ENCODE measurements at places on chromosomes 4 and X. TPM values are rescaled to one million over a fixed set of nuclear protein-coding genes. Genes with fewer than 3 reads are reported as not detected.

- H3K4me1 ChIP-seq = peaks cover 5% of the 10 kb centered on the region
- DNase-seq = peak; percentile 27
- H3K27me3 ChIP-seq = no peaks in the 10 kb centered on the region
Measured at GRCh38 chr4:158850800-158851644, 82.2 kb downstream of the FNIP2 start.

GRCh38 chr4:127523369-127523768, 109.4 kb upstream of the INTU start:
- H3K27ac ChIP-seq = no peak overlapping the region
- no peak for DNase-seq
- no peaks in the 10 kb centered on the region for H3K36me3 ChIP-seq
- H3K4me1 ChIP-seq = no peaks in the 10 kb centered on the region

GRCh38 chr4:45971108-45971507, 152.7 kb downstream of the GABRG1 start:
- H3K4me3 ChIP-seq = no peak overlapping the region
- no peaks in the 10 kb centered on the region for H3K36me3 ChIP-seq
- H3K27me3 ChIP-seq = no peaks in the 10 kb centered on the region
- no peak for DNase-seq
- no peaks in the 10 kb centered on the region for H3K4me1 ChIP-seq
- no peak overlapping the region for H3K27ac ChIP-seq

DNA sequence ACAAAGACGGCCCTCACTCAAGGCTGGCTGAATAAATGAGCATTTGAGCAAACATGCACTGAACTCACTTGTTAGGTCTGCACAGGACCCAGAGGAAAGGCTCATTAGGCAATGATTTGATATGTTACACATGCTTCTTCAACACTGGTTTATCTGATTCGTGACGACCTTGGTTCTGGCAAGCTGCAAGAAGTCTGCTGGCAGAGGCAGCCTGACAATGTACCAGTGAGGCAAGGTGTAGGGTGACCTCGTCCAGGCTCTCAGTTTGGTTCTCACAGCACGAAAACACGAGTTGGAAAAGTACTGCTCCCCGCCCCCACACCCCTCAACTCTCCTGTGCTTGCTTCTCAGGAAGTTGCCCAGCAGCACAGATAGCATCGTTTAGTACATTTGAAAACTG, 63.1 kb upstream of the CITED1 start:
- no peak overlapping the region for H3K4me3 ChIP-seq
- no peaks in the 10 kb centered on the region for H3K4me1 ChIP-seq
- H3K27me3 ChIP-seq = no peaks in the 10 kb centered on the region
- no peak overlapping the region for H3K27ac ChIP-seq
- no peaks in the 10 kb centered on the region for H3K36me3 ChIP-seq

DNA sequence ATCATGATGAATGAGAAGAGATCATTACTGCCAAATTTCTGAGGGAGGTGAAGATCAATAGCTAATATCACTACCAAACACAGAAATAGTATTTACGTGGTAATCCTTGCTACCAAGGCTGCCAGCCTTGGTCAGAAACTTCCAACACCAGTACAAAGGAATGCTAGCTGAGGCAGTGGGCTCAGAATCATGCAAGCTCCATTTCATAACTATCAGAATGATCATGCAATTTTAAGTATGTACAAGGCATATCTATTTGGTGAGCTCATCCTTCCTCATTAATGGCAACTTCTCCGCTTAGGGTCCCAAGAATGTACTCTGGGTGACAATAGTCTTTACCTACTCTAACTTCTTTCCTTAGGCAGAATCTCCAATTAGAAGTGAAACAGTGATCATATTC, 135.0 kb downstream of the GPC3 start:
- H3K27ac ChIP-seq = no peak overlapping the region
- no peaks in the 10 kb centered on the region for H3K27me3 ChIP-seq
- no peaks in the 10 kb centered on the region for H3K4me1 ChIP-seq
- no peak overlapping the region for H3K4me3 ChIP-seq

DNA sequence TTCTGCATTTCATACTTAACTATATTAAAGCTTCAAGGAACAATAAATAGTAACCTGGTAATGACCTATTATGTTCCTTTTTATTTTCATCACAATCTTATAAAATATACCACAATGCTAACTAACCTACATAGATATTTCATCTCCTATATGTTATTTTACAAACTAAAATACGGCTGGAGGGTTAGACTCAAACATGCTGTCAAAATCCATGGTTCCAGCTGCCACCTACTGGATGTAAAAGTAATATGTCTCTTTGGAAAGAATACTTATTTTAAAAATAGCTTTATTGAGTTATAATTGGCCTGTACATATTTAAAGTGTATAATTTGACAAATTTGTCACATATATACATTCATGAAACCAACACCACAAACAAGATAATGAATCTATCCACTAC, 15.0 kb downstream of the RGN start:
- no peaks in the 10 kb centered on the region for H3K27me3 ChIP-seq
- DNase-seq = no peak
- H3K4me3 ChIP-seq = no peak overlapping the region

DNA sequence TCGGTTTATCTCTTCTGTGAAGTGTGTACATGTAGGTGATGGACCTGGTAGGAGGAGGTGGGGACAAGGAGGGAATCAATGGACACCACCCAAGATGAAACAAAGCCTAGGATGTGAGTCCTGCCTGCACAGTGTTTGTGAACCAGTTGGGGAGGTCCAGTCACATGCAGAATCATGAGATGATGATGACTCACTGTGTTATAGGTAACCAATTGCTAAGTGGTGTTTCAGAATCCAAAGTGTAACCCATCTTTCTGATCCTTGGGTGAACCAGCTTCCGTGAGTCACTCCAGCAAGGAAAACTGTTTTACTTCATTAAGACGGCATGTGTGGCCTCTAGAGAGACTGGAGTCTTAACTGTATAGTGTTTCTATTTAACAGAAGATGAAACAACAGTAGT, 57.9 kb upstream of the HPF1 start:
- no peaks in the 10 kb centered on the region for H3K27me3 ChIP-seq
- H3K27ac ChIP-seq = no peak overlapping the region
- H3K4me1 ChIP-seq = no peaks in the 10 kb centered on the region
- H3K4me3 ChIP-seq = no peak overlapping the region

DNA sequence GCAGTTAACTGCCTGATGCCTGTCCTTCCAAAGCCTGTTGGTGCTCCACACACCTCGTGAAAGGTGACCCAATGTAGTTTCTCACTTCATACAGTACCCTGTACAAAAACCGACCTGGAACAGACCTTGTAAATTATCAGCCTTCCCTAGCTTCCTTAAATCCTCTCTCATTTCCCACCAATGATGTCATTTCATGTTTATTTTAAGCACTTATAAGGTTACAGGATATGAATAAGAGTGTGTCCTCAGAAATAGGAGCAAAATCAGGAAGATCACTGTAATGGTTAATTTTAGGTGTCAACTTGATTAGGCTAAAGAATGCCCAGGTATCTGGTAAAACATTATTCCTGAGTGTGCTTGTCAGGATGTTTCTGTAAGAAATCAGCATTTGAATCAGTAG, 44.7 kb downstream of the TMEM150C start:
- H3K27me3 ChIP-seq = no peaks in the 10 kb centered on the region
- DNase-seq = no peak
- H3K27ac ChIP-seq = no peak overlapping the region

- H3K36me3 ChIP-seq = no peaks in the 10 kb centered on the region
- H3K4me1 ChIP-seq = no peaks in the 10 kb centered on the region
- H3K27me3 ChIP-seq = no peaks in the 10 kb centered on the region
Measured at GRCh38 chr4:104989371-104989770, 157.3 kb upstream of the TET2 start.

DNA sequence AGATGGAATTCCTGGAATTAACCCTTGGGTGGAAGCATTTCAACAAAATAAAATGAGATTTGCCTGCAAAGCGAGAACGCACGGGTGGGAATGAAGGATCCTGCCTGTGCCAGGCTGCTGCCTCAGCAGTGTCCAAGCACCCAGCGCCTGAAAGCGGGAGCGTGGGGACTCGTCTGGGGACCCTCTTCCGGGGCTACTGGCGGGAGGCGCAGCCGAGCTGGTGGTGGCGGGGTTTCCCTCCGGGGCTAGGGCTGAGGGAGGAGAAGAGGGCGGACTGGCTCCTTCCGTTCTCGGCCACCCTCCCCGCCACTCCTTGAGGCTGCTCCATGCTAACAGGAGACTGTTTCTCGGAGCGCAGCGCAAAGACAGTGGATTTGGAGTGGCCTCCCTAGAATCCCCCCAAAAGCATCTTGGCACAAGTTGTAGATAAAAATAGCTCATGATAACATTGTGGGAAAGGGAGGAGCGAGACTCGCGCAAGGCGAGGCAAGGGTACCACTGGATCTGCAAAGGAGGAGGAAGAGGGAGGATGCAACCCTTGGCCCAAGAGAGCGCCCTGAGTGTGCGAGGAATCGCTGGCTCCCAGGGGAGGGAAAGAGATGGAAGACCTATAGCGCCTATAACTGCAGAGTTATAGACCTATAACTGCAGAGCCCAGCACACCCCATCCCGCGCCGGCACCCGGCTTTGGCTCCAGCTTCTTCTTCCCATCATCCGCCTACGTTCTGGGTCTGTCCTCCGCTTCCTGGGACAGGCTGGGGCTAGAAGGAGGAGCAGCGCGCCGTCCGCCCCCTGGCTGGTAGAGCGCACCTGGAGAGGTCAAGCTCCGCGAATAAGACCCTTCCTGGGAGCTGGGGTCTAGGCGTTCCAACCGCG, 1.3 kb downstream of the HS3ST1 start:
- no peak overlapping the region for H3K4me3 ChIP-seq
- H3K27ac ChIP-seq = no peak overlapping the region
- no peaks in the 10 kb centered on the region for H3K36me3 ChIP-seq
- peaks cover 16% of the 10 kb centered on the region for H3K4me1 ChIP-seq
- DNase-seq = no peak
- H3K27me3 ChIP-seq = peaks cover 9% of the 10 kb centered on the region

GRCh38 chr4:81366779-81367178, 104.9 kb downstream of the RASGEF1B start:
- no peak for DNase-seq
- no peaks in the 10 kb centered on the region for H3K27me3 ChIP-seq
- no peaks in the 10 kb centered on the region for H3K4me1 ChIP-seq
- H3K27ac ChIP-seq = no peak overlapping the region

GRCh38 chr4:100340512-100341485, 150.5 kb upstream of the DDIT4L start:
- H3K27ac ChIP-seq = no peak overlapping the region
- H3K27me3 ChIP-seq = no peaks in the 10 kb centered on the region
- H3K36me3 ChIP-seq = no peaks in the 10 kb centered on the region
- no peaks in the 10 kb centered on the region for H3K4me1 ChIP-seq
- no peak for DNase-seq

GRCh38 chr4:24845132-24845531, 49.8 kb downstream of the SOD3 start:
- H3K36me3 ChIP-seq = no peaks in the 10 kb centered on the region
- DNase-seq = no peak
- no peak overlapping the region for H3K4me3 ChIP-seq
- no peaks in the 10 kb centered on the region for H3K4me1 ChIP-seq
- no peak overlapping the region for H3K27ac ChIP-seq
- H3K27me3 ChIP-seq = no peaks in the 10 kb centered on the region

DNA sequence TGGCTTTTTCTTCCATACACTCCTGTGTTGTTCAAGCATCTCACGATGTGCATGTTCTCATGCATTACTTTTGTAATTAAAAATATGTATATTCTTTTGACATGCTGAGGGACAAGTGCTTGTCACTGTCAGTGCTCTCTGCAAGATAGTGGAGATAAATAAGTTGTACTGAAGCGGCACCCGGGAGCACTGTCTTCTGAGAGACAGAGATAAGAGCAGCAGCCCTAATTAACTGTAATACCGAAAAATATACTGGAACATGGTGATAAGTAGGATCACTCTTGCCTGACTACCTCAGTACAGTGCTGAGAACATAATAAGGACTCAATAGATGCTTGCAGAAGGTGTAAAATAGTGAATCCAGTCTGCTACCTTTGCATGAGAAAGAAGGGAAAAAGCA, 9.4 kb upstream of the GPR173 start:
- DNase-seq = no peak
- H3K36me3 ChIP-seq = no peaks in the 10 kb centered on the region
- no peaks in the 10 kb centered on the region for H3K4me1 ChIP-seq
- no peak overlapping the region for H3K27ac ChIP-seq
- H3K27me3 ChIP-seq = no peaks in the 10 kb centered on the region

GRCh38 chr4:6779667-6780565, 2.6 kb upstream of the KIAA0232 start:
- DNase-seq = no peak
- no peak overlapping the region for H3K4me3 ChIP-seq
- H3K27ac ChIP-seq = no peak overlapping the region
- no peaks in the 10 kb centered on the region for H3K27me3 ChIP-seq

DNA sequence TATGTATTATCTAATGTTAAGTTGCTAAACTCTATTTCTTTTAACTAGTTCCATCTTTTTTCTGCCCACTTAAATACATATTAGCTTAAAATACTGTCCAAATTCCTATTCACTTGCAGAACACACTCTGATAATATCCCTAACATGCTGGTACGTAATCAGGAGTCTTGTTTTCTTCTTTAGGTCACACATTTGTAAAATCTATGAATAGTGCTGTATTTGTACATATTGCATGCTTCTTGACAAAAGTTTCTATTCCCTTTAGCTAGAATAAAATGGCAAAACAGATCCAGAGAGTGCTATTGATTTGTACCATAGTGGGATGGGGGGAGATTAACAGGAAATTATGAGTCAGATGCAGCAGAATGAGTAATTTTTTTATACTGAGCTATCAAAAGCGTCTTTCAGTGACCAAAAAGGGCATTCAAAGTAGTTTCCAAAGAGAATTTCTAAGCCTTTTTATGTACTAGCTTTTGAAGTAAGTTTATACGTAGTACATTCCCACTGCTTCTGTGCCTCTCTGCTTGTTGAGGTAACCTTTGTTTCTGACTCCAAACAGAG, 126.5 kb downstream of the PTPN13 start:
- no peak overlapping the region for H3K4me3 ChIP-seq
- H3K27ac ChIP-seq = no peak overlapping the region
- H3K36me3 ChIP-seq = no peaks in the 10 kb centered on the region
- no peak for DNase-seq

GRCh38 chr4:153418121-153418520, 48.0 kb upstream of the TMEM131L start:
- H3K27me3 ChIP-seq = no peaks in the 10 kb centered on the region
- no peak for DNase-seq
- peaks cover 13% of the 10 kb centered on the region for H3K4me1 ChIP-seq

GRCh38 chr4:100936661-100937375, 410.5 kb downstream of the PPP3CA start:
- no peak overlapping the region for H3K4me3 ChIP-seq
- H3K36me3 ChIP-seq = no peaks in the 10 kb centered on the region
- no peaks in the 10 kb centered on the region for H3K27me3 ChIP-seq
- DNase-seq = no peak
- peaks cover 14% of the 10 kb centered on the region for H3K4me1 ChIP-seq

GRCh38 chr4:152485726-152486276, 50.1 kb downstream of the FBXW7 start:
- H3K27ac ChIP-seq = no peak overlapping the region
- peaks cover 34% of the 10 kb centered on the region for H3K4me1 ChIP-seq
- H3K27me3 ChIP-seq = no peaks in the 10 kb centered on the region
- H3K36me3 ChIP-seq = no peaks in the 10 kb centered on the region

GRCh38 chr4:169179609-169180521, 90.9 kb downstream of the SH3RF1 start:
- no peak overlapping the region for H3K27ac ChIP-seq
- H3K36me3 ChIP-seq = no peaks in the 10 kb centered on the region
- H3K27me3 ChIP-seq = no peaks in the 10 kb centered on the region
- H3K4me1 ChIP-seq = no peaks in the 10 kb centered on the region
- no peak for DNase-seq

Gene FAM53A
- 0.89 TPM for total RNA-seq

Gene CLIC2
- 0.28 TPM for total RNA-seq

Gene ADH7
- not detected for total RNA-seq

Gene DUSP9
- total RNA-seq = not detected

Gene PRICKLE3
- 12.0 TPM for total RNA-seq

Gene LEF1
- total RNA-seq = 363 TPM

Gene BEND2
- not detected for total RNA-seq

Gene GPR101
- not detected for total RNA-seq

Data from CD4-positive, alpha-beta memory T cell (primary cell).